ENCODE measurements at places on chromosomes 1 and 21.

GRCh38 chr1:230972855-230973271 is 5.8 kb downstream of the TTC13 start:
- DNase-seq: peak; percentile 21

DNA sequence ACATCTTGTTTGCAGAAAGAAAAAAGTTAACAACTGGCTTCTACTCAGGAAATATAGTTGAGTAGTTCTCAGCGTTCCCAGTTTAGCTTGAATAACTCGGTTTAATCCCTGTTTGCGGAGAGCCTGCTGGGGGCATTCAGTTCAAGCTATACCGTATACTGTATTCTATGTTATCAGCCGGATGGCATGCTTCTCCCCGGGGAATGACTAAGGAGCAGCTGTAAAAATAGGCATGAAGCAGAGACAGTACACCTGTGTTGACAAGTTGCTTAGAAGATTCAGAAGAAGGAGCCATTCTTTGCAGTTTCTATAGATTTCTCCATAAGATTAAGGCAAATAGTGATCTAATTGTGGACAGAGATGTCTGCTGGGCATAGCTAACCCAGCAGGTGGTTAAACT is 267.8 kb upstream of the NCAM2 start:
- DNase-seq: no peak

- no peak for DNase-seq
These were observed 95.9 kb downstream of the USP25 start for GRCh38 chr21:15825700-15826099.

DNA sequence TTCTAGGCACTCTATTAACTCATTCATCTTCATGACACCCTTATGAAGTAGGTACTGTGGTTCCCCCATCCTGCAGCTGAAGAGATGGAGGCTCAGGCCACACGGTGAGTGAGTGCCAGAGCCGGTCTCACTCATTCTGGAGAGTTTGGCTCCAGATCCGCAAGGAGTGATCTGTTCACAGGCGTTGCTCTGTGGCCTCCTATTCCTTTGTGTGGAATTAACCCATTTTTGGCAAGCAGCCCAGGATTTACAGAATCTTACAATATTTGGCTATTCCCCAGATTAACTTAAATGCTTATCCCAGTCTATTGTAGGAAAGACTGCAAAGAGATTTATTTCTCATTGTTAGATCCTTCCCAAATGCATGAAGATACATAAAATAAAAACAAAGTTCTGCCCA is 29.6 kb downstream of the KIAA0040 start:
- DNase-seq: peak; percentile 75
